ENCODE measurements at places on chromosomes 13 and 19. TPM values are rescaled to one million over a fixed set of nuclear protein-coding genes. Genes with fewer than 3 reads are reported as not detected.

The TEX26 gene
- total RNA-seq, result not detected

The RETN gene
- not detected for total RNA-seq

The CD177 gene
- total RNA-seq, result not detected

The KLK14 gene
- total RNA-seq, result not detected

The CLEC4M gene
- total RNA-seq, result not detected

GRCh38 chr13:63438951-63439350 lies 2023.3 kb upstream of the PCDH20 start:
- DNase-seq, result no peak

DNA sequence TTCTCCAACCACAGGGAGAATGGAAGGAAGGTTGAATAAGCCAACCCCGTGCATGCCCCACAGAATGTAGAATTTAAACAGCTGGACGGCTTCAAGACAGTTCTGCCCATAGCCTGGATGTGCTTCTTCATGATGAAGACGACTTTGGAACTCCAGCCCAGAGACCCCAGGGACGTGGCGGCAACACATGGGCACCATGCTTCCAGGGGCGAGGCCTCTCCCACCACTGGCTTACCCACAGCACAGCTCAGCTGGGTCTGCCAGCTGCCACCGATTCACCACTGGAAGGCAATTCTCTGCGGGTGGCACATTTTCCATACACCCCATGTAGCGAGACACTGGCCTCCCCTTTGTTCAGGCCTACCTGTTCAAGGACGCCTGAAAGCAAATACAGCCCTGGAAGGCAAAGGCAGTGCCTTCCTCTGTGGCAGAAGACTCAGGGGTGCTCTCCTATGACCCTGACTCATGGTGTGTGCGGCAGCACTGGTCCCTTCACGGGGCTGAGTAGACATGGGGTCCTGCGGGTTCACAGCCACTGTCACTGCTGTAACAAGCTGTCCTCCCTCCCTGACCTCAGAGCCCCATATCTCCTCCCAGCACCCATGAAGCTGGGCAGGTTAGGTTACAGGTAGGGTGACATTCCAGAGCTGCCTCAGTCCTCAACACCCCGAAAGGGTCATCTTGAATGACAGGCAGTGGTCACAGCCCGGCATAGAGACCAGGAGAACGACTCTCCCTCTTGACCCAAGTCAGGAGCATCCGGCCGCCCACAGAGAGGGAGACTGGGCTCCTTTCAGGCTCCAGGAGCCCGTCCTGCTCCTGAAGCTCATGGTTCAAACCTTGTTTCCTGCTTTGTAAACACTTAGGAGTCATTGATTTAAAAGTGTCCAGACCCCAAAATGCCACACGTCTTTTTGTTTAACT lies 72.7 kb downstream of the SPACA7 start:
- DNase-seq, result no peak

DNA sequence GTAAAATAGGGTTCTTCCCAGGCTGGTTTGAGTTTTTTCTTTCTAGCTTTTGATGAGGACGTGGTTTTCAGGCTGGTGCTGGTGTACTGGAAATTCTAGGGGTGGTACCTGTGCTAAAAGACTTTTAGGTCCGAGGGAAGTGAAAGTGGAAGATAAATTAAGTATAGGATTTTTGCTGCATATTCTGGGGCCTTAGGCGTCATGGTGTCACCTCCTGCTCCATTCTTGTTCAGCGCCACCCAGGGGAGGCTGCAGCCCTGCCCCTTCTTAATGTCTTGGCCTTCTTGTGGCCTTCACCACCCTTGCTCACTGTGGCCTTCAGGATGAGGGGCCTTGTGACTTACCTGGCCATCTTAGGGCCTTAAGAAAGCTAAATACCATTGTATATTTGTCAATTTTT lies 12.4 kb downstream of the ZNF552 start:
- DNase-seq, result no peak

DNA sequence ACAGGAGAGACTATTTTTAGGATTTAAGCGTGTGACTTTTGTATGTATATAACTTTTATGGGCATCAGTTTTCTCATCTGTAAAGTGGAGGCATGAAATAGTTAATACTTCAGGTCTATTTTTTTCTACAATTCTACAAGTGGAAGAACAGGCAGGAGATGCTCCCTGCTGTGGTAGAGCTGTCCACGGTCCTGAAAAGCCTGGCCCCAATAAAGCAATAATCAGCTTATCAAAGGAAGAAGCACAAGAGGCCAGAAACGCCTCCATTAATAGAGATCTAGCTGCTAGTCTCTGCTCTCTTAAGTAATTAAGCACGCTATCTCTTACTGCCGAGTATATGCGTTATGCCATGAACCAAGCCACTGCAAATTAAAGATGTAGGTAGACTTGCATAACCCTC lies 28.0 kb upstream of the WASF3 start:
- DNase-seq, result peak; percentile 44

DNA sequence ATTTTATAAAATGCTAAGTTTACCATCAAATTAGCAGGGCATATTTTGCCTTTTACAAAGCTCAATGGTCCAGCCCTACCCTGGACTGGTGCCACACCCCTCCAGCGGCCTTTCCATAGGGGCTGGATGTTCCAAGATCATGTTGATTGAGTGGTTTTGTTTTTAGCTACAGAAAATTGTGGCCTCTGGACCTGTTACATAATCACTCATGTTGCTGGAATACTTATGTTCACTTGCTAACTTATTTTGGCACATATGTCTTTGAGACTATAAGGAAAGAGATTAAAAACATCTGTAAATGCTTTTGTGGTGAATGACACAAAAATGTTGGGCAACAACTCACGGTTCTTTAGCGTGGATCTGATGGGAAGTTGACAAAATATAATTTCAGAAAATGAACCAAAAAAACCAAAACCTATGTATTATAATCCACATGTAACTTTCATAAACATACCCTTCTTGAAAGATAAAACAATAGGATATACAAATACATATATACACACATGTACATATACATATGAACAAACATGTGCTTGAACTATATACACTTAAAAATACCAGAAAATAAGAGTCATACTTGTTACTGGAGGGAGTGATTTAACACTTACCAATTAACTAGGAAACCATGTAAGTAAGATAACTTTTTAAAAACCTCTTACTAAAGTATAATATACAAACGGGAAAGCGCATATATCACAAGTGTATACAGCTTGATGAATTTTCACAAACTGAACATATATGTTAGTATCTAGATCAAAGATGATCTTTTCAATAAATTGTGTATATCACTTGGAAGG lies 46.6 kb upstream of the SLC15A1 start:
- DNase-seq, result no peak

DNA sequence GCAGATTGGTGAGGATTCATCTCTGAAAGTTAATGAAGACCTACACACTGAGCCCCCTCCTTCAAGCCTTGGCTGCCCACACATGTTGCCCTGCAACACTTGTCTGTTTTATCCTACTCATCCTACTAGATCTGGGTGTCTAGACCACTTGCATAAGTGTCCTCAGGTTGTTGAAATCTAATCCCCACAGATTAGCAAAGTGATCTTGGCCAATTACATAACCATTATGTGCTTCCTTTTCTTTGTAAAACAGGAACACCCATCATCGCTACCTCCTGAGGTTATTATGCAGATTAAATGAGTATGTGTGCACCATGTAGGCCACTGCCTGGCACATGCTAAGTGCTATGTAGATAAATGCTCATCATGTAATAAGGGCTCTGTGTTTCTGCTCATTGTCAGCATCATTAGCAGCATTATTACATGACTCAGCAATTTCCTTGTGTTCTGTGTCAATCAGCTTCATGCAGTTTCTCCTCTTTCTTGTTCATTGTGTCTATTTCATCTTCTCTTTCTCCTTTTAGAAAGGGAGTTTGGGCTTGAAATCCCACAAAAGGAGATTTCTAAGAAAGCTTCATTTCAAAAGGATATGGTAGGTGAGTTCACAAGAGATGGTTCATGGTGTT lies 15.1 kb downstream of the ZNF175 start:
- DNase-seq, result no peak

GRCh38 chr13:28376604-28377003 lies 118.3 kb downstream of the FLT1 start:
- DNase-seq, result no peak

DNA sequence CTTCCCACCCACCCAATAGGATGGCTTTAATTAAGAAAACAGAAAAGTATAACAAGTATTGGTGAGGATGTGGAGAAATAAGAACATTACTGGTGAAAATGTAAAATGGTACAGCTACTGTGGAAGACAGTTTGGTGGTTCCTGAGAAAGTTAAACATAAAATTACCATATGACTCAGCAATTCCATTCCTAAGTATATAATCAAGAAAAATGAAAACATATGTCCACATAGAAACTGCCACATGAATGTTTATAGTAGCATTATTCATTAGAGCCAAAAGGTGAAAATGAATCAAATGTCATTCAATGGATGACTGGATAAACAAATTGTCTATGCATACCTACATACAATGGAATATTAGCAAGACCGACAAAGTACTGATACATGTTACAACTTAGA lies 16.9 kb downstream of the DZIP1 start:
- DNase-seq, result no peak

DNA sequence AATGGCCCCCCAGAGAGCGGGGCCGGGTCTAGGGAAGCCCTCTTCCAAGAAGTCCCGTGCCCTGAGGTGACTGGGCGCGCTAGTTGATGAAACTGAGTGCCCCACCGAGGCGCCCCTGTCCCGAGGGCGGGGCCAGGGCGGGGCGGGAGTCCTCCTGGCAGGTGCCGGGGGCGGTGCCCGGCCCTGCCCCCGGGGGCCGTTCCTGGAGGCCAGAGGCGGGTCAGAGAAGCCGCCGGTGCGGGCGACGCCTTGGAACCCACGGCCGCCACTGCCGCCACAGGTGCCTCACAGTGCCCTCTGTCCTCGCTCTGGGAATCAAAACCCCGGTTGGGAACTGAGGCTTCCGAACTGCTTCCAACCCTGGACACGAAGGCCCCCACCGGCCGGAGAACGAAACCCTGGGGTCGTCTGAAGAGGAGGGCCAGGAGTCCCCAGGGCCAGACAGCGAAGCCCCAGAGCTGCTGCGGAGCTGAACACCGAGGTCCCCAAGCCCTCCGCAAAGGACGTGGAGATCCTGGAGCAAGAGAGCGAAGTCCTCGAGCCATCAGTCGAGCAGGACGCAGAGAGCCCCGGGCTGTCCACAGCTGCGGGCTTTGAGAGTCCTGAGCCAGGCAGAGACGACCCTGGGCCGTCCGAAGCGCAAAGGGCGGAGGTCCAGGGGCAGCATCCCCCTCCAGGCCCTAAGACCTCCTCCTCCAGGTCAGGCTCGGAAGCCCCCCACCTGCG lies at the start of gene MISP3:
MISP3 (plus strand) TSS at position 252 of the 726 bp plus-strand sequence. CDS start 524 bp downstream, outside the sequence.
- DNase-seq, result no peak

DNA sequence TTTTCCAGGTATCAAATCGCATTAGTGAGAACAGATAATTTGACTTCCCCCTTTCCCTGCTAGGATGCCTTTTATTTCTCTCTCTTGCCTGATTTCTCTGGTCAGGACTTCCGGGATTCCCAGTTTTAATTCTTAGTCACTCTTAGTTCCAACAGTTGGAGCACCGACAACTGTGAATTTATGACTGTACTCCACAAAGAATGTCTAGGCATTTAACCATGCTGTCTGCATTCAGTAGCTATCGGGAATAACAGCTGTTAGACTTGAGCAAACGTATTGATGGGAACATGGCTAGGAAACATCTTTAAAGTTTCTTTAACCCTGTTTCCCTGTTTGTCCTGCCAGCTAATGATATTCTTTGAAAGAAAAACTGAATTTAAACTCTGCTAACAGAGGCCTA lies 14.1 kb upstream of the SPACA7 start:
- DNase-seq, result no peak

DNA sequence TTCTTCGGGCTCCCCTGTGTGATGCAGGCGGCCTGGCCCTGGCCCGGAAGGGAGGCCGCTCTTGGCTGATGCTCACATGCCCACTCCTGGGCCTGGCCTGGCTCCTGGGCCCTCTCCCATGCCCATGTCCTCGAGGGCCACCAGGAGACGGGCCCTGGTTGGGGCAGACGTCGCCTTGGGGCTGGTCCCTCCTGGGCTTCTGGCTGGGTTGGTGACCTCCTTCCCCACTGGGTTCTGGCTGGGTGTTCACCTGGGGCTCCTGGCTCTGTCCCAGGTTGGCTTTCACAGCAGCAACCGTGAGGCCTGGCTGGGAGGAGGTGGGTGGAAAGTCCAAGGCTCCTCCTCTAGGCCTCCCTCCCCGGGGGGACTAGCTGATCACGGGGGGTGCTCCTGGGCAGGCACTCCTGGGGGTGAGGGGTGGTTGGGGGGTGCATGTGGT lies 15.5 kb upstream of the SLC7A10 start:
- DNase-seq, result no peak

DNA sequence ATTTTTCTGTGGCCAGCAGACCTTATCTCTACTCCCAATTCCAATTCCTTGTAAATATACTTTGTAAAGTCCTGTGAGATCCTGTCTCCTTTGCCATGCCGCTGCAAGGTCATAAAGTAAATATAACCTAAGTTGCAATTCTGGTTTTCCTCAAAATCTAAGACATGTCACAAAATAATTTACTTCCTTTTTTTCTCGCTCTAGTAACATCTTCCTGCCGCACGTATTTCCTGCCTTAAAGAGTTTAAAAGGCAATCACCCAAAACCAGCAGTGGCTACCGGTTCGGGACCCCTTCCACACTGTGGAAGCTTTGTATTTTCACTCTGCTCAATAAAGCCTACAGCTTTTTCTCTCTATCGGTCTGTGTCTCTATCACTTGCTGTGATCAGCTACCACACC lies 832.0 kb upstream of the SLITRK5 start:
- DNase-seq, result no peak

GRCh38 chr19:28884786-28885476 lies 328.0 kb downstream of the UQCRFS1 start:
- DNase-seq, result no peak

- DNase-seq, result no peak
These were observed 13.9 kb downstream of the TTYH1 start for GRCh38 chr19:54429176-54429495.

DNA sequence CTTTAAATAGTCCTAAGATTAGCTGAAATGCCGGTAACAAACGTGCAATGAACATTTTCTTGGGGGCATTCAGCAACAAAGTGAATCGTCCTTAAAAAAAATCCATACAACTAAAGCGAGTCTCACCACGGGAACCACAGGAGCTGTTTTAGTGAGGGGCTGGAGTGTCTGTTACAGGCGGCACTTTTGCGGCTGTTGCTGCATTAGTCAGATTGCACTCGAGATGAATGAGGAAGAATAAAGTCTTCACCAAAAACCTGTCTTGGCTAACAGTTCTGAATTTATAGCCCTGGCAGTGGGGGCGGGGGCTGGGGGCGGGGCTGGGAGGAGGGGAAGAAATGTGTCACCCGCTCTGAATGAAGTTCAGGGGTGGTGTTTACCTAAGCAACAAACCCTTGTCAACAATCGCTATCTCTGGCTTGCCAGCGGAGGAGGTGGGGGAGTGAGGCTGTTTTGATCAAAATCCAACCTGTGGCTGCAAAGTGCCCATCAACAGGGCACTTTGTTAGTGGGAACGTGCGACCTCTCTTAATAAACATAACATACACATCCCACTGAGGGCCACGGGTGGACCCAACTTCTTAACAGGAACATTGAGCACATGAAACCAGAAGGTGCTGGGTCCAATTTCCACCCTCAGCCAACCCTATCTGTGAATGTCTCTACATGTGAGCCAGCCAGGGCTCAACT lies 44.5 kb downstream of the RFX2 start:
- no peak for DNase-seq
